ENCODE measurements at places on chromosomes 3 and 15.

DNA sequence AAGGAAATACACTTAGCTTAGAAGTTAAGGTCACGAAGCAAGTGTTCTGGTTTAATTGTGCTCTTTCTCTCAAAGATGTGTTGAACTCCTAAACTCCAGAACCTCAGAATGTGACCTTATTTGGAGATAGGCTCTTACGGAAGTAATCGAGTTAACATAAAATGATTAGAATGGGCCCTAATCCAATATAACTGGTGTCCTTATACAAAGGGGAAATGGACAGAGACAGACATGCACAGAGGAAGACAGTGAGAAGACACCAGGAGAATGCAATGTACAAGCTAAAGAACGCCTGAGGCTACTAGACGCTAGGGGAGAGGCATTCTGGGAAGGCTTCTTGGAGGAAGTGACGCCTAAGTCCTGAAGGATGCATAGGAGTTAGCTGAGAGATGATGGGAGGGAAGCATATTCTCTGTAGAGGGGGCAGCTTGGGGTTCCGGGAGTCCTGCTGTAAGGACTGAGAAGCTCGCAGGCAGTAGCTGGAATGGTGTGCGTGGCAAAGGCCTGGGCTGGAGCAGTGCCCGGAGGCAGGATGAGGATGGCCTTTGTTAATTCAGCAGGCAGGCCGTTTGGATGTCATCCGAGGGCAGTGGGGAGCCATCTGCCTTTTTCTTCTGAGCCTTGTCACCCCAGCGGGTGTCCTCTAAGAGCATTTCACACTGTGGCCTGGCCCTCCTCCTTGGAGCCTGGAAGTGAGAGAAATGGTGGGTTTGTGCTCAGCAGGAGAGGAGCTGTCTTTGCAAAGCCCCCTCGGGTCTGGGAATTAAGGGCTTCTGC lies 513.4 kb downstream of the SHQ1 start:
- peak; percentile 90 for DNase-seq

DNA sequence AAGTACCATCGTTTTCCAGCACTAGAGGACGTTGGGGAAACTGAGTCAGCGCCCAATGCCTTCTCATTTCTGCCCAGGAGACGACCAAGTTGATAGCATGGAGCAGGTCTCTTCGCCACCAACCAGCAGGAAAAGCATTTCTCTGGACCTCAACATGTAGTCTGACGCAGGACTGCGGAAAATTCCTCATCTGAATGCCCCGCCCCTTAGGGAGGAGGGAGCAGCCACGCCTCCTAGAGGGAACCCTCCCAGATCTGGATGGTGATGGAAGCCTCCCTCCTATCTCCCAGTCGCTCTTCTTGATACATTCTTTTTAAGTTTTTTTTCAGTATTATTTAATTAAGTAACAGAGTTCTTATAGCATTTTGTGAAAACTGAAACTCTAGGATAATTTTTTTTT lies 17.4 kb upstream of the MINDY4B start:
- DNase-seq = no peak

- DNase-seq = no peak
Measured at GRCh38 chr3:18302517-18302916, 122.6 kb downstream of the SATB1 start.

GRCh38 chr15:40272485-40273056 lies 10.3 kb downstream of the ANKRD63 start:
- no peak for DNase-seq

- DNase-seq = no peak
Measured at GRCh38 chr15:85755471-85755870, 39.3 kb downstream of the KLHL25 start.

All from head of caudate nucleus (tissue), 42 donors.